Stimulated activated CD8-positive, alpha-beta memory T cell treated with anti-CD3 and anti-CD28 coated beads, Interleukin-7, amount 100 ng/mL, for 48 hours (primary cell): ENCODE measurements at places on chromosomes 16 and 17.

DNA sequence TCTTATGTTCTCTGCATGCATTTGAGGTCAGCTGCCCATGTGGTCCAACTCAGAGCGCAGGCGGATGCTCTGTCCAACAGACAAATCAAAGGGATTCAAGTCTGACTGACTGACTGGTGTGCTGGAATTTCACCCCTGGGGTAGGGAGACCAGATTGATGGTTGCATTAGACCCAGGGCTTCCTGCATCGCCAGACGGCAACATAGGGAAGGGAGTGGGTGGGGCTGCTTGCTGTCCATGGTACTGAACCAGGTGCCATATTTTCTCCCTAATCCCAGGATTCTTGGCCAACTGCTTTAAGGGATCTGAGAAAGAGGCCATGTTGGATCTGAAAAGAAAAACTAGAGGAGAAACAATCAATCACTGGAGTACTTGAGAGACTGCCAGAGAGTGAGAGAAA lies 332.0 kb downstream of the XYLT1 start:
- no peak for DNase-seq

GRCh38 chr16:15866451-15866850 lies 9.6 kb upstream of the MYH11 start:
- no peak for DNase-seq

DNA sequence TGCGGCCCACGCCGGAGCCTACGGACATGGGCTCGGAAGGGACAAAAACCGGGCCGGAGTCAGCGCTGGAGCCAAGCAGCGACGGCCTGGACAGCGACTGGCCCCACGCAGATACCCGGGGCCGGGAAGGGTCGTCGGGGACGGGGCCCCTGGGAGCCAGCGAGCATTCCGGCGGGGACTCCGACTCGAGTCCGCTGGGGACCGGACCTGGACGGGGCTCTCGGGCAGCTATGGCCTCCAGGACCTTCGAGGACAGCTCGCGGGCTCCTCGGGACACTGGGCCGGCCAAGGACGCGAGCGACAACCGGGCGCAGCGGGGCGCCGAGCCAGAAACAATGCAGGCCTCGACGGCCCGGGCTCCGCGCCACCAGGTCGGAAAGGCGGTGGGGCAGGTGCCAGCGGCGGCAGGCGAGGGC lies 1.0 kb downstream of the MYO15B start:
- no peak for DNase-seq

DNA sequence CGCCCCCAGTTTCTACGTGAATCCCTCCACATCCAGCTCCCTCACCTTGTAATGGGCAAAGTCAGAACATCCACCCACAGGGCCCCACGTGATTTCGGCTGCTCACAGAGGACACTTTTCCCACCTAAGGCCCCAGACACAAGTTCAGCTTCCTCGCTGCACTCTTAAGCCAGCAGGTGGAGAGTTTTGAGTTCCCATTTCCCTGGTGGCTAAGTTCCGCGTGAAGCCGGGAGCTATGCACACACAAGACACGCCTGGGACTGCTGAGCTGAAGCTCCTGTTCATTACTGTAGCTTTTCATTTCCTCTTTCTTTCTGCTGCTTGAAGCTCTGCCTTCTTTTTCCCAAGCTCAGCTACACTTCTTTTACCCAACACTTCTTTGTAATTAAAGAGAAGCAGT lies 273.8 kb downstream of the NPIPA8 start:
- DNase-seq, result no peak

DNA sequence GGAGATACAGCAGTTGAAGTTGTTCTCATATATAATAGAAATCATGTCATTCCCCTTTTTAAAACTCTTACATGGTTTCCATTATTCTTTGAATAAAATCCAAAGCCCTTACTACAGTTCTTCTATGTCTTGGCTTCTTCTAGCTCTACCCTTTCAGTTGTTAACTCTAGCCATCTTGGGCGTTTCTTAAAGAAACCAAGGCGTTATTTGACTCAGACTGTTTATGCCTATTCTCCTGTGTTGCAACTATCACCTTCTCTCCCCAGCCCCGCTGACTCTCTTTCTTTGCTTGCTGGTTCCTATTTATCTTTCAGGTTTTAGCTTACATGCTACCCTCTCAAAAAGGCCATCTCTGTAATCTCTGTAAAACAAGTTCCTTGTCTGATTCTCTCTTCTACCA lies 32.7 kb downstream of the NFATC3 start:
- no peak for DNase-seq

DNA sequence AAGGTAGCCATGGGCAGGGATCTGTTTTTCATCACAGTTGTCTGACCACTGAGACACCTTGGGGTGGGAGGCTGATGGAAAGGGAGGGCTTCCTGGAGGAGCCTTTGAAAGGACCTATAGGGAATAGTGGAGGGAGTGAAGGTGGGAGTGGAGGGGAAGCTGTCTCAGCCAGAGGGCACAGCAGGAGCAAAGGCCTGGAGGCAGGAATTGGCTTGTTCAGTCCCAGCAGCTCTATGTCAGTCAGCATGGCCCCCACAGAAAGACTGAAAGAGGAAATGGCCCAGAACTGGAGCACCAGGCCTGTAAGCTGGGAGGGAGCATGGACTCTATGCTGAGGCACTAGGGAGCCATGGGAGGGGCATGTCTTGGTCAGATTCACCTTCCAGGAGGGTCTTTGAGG lies 12.8 kb upstream of the CBFB start:
- DNase-seq, result no peak

DNA sequence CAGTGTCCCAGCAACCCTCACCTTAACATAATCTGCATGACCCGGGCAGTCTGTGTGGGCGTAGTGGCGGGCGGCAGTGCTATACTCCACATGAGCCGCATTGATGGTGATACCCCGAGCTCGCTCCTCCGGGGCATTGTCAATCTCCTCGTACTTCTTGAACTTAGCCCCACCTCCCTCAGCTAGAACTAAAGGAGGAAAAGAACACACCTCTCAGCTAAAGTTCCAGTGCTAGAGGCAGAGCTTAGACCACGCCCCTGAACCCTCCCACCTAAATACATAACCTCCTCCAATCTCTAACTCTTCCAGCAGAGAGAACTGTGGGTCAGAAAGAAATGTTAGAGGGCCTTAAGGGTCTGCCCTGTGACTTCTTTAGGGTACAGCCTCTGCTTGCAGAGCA lies 855 bp downstream of the TUFM start:
- DNase-seq, result no peak
